Iris pigment epithelial cell (primary cell): ENCODE measurements at places on chromosomes 5 and 9.

GRCh38 chr5:151662805-151663204 is 23.9 kb downstream of the SPARC start:
- no peak for DNase-seq

- DNase-seq = no peak
Observed at GRCh38 chr5:142800776-142801494, 30.8 kb downstream of the ARHGAP26 start.

DNA sequence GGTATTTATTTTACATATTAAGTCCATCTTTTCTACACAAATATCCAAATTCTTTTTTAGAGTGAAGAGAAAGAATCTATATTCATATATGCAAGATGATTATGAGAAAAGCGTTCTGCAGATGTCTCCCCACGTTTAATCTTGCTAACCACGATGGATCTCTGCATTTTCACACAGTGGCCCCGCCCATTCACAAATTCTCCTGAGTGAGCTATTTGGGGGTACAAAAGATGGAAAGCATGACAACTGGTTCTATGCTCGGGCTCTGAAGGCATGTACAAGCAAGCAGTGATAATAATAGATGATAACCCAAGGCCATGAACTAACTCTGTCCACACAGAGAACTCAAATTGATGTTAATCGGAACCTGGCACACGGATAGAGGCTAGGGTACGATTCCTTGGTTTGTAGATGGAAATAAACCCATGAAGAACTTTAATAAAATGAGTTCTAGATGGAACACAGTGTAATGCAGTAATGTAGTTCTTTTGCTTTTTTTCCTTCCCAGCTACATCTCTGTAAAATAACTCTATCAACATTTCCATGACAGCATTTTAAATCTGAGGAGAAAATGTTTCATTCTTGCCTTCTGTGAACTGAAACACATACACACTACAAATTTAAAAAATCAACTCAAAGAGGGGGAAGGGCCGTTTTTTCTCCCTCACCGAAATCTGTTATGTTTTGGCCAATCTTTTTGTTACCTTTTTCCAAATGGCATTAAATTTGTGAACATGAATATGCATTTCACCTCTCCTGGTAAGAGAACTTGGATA is 851.7 kb upstream of the DMAC1 start:
- no peak for DNase-seq

- DNase-seq = no peak
Observed at GRCh38 chr9:112396416-112396815, 16.5 kb downstream of the HSDL2 start.

DNA sequence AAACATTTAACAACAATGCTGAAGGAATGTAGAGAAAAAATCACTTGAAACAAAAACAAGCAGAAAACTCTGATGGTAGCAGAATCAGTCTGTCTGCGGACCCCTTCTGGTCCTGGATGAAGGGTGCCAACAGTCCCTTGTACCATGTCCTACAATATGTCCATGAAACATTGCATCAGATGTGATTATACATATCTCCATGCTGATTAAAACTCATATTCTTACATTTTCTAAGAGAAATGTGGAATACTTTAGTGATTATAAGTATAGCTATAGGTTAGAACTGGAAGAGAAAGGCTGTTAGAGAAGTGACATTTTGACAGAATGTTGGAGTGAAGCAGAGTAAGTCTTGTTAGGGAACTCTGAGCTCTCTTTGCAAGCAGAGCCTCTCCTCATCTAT is 286.1 kb downstream of the SH3GL2 start:
- DNase-seq = no peak

DNA sequence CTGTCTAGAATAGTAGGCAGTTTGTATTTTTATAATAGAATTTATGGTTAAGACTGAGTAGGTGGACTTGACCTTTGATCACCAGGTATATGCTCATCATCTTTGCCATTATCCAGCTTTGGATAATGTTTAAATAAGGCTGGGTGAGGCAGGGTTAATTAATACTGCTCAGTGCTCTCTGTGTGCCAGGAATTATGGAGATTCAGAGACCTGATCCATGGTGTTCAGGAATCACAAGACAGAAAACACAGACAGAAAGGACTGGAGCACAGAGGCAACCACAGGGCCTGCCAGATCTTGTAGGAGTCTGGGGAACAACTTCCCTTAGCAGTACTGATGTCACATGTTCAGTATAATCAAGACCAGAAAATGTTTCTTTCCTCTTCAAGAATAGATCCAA is 186.3 kb upstream of the ADCY2 start:
- no peak for DNase-seq

DNA sequence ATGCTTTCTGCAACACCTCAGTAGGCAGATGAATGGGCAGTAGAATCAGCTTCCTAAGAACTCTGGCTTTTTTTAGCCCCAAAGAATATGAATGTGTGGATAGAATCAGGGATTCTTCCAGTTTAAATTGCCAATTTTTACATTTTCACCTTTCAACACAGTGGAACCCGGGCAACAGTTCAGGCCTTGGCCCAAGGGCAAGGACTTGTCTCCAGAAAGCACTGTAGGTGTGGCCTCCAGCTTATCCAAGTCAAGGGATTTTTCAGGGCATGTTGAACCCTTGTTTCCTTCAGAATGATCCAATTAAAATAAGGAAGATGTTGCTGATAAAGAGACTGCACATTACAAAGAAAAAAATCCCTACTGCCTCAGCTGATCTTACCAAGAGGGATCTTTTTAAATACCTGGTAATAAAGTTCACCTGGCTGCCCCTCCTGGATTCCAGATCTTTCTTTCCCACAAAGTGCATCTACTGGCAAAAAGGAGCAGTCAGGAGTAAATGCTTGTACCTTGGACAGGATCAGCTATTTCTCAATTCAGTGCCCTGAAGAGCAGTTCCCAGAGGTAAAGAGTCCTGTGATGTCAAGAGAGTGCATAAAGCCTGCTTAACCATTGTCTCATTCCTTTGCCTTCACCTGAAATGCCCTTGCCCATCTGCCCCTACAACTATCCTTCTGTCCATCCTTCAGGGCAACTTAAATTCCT is 80.1 kb upstream of the PLPP6 start:
- no peak for DNase-seq

- no peak for DNase-seq
Observed at GRCh38 chr9:114619191-114619761, 8.2 kb downstream of the TMEM268 start.

DNA sequence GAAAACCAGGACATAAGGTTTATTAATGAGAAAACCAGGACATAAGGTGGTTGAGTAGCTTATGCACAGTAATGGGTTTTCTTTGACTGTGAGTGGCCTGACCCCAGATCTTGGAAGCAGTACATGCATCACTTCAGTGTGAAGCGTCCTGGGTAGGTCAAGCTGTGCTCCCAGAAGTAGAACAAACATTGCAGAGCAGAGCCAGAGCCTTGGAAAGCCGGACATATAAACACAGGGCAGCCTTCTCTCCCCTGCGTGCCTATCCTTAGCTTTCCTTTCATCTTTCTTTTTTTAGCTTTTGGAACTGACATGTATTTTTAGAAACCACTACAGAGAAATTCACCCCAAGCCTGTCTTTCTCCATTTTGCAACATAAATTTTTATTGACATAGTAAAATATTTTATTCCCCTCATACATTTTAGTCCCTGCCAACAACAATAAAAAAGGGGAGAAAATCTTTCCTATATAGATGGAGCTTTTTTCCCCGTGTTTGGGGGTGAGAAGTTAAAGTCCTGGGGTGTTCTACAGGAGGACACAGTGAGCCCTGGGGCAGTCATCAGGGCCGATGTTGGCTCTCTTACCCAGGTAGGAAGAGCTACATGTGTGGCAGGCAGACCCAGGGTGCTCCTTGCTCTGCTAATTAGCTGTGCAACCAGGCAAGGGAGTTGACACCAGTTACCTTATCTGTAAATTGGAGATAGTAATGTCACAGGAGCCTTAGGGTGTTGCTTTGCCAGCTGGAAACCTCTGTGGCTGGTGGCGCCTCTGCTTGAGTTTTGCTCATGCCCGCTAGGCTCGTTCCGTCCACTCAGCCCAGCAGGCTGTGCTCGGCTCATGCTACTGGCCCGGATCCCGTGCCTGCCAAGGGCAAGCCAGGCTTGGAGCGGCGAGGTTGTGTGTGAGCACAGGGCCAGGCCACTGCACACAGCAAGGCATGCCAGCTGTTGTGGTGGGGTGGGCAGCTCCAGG is 389.6 kb downstream of the KDM4C start:
- DNase-seq = no peak

DNA sequence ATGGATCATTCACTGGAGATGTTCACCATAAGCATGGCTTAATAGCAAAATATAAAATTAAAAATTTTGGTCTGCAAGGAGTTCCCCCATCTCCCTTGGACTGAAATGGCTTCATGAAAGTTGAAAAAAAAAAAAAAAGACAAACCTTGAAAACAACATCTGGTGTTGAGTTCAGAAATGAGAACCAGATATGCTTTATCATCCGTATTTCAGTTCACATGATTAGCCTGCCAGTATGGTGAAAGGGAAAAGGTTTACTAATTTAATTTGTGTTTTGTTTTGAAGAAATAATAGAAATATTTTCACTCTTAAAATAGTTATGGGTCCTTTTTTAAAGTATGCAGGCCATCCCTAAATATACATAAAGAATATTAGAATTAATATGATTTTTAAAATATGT is 67.8 kb downstream of the TMEM167A start:
- DNase-seq = no peak

DNA sequence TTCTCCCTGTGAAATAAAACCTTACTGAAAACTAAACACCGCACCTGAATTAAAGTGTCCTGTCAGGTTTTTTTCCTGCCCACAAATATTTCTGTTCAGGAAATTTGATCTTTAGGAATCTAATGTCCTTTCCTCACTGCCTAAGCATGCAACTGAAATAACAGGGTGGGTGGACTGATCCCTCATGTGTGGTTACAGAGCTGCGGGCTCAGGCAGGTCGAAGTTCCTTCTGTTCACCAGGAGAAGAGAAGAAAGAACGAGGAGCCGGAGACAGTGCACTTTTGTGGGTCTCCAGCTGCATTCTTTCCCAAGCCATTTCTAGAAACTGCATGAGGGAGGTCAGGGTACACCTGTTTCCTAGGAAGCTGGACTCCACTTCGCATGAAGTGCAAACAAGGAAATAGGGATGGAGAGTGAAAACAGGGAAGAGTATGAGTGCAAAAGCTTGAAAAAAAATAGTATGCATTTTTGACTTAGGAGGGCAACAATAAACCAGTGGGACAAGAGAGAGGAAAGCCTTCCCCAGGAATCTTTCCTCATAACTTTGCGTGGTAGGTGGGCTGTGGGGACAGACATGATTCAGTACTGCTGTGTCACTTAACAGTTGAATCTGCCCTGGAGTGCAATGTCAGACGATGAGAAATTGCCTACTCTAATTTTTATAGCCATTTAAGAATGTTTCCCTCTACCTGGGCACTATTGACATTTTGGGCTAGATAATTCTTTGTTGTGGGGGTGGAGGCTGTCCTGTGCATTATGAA is 60.3 kb downstream of the GCNT1 start:
- peak; percentile 51 for DNase-seq

DNA sequence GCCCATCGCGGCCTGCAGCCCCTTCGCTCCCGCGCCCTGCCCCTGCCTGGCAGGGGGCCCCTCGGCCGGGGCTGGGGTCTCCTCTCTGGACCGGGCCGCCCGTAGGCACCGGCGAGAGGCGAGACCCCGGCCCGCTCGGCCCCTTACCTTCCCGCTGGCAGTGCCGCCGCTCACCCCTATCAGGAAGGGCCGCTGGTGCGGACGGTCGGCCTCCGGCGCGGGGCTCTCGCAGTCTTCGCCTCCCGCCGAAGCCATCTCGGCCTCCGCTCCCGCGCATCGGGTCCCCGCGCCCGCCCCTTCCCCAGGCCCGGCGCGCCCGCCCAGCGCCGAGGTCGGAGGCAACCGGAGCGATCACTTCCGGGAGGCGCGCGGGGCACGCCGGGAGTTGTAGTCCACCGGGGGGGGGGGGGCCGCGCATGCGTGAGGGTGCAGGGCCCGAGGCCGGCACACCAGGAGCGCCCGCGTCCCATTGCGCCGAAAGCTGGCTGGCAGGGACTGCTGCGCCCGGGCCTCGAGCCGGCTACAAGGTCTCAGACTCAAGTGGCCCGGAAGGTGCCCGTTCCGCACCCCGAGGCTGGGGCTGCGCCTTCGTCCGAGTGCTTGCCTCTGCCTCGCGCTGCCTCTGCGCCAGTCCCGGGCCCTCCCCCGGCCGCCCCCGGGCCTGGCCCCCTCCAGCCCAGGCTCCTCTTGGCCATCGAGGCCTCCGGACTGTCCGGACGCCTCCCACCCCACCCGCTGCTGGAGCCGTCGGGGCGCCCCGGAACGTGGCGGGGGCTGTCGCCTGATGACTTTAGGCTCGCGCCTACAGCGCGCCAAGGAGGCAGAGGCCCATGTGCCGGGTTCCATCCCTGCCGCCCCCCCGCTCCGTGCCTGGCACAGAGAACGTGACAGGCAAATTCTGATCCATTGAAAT is at the start of gene UCK1:
TSS of gene UCK1 (minus strand) at position 344 of the 913 bp plus-strand sequence. CDS start at position 255, 89 bp downstream.
- DNase-seq = peak; percentile 72

- DNase-seq = no peak
Observed at GRCh38 chr5:11563822-11564221, 340.4 kb downstream of the CTNND2 start.

GRCh38 chr5:143383988-143384387 is 19.5 kb downstream of the NR3C1 start:
- DNase-seq = no peak

DNA sequence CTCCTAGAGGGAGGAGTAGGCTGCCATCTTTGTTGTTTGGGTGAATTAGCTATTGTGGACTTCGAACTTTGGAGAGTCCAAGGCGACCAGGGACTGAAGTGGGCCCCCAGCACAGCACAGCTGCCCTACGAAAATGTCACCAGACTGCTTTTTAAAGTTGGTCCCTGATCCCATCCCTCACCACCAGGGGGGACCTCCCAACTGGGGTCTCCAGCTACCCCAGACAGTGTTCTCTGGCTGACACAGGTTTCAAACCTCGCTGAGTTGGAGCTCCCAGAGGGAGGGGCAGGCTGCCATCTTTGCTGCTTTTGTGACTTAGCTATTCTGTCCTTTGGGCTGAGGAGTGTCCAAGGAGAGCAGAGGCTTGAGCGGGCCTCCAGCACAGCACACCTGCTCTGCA is 45.7 kb upstream of the ADRB2 start:
- no peak for DNase-seq

DNA sequence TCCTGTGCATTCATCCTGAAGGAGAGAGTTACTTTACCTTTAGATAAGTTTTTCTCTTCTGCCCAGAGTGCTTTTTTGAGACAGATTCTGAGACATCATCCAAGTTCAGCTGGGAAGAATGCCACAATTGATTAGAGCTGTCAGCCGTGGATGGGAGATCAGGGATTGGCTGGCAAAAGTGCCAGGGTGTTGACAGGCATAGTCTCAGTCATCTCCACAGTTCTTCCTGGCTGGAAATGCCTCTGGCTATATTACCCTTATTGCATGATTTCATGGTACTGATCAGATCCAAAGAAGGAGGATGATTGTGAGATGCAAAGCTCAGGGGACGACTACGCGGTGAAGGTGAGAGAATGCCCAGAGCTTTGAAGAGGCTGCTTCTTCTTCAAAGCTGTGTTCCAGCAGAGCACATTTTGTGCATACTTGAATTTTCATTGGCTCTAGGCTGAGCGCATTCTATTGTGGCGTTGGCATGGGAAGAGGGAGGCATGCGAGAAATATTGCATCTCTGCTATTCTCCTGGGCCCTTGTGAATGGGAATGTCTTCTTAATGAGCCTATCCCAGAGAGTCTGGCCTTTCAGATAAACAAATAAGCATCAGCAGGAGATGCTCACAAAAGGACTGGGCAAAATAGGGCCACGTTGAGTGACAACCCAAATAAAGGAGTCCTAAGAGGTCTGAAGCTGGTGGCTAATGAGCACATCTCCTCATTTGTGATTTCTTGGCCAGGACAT is 82.1 kb downstream of the GRIA1 start:
- no peak for DNase-seq
